ENCODE measurements at places on chromosomes 6 and 20.
A peak's percentile ranks its signal among the peaks of the same experiment; 100 is the strongest.

DNA sequence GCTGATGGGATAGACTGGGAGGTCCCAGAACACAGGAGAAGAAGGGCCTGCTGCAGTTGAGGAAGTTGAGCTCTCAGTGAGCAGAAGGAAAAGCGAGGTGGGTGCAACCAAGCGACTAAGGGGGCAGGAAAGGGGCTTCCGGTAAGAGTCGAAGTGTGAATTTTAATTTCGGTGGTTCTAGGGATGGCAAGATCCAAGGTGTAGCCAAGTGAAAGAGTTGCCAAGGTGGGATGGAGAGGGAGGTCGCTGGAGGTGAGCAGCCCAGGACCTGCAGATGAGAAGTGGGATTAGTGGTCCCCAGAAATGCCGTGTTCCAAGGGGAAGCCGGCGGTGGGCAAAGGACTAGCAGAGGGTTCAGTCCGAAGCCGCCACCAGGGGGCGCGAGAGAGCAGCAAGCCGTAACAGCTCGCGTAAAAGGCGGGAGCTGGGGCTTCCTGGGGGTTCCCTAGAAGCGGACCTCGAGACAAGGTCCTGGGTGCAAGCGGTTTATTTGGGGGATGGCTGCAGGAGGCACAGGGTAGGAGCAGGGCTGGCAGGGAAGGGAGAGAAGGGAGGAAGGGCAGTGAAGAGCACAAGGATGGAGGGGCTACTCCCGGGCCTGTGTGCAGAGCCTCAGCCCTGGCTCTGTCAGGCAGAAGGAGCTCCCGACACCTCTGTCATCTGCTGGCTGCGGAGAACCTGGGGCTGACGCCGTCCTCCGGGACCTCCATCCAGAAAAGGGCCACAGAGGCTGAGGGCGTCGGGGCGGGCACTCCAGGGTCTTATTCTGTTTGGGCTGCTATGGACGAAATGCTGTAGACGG lies 103.6 kb downstream of the PAX1 start:
- peak; percentile 31 for DNase-seq

DNA sequence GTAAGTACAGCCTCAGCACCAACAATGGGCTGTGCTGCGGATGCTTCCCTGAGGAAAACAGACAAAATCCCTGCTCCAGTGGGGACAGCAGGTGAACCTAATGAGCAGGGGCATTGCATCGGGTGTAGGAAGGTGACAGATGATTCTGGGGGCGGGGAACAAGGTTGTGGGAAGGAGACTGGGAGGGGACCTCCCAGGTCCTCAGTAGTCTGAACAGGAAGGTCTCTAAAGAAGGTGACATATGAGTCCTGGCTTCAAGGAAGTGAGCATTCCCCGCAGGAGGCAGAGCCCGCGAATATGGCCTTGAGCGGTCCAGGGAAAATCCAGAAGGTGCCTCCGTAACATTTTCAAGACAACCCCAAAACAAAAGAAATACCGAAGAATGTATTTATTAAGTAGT lies 19.4 kb downstream of the ULBP1 start:
- no peak for DNase-seq

DNA sequence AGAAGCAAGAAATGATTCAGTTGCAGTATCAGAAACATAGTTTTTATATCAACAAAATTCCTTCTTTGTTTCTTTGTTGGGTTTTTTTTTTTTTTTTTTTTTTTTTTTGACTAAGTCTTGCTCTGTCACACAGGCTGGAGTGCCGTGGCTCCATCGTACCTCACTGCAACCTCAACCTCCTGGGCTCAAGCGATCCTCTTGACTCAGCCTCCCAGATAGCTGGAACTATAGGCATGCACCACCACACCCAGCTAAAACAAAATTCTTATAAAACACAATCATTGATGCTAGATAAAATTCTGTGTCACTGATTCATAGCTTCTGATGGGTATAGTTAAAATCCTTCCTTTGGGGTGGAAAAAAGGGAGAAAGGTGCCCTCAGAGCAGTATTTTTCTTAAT lies 110.3 kb upstream of the TNFAIP3 start:
- DNase-seq, result no peak

- DNase-seq, result no peak
These were observed 45.9 kb downstream of the PLAGL1 start for GRCh38 chr6:143961886-143962878.

DNA sequence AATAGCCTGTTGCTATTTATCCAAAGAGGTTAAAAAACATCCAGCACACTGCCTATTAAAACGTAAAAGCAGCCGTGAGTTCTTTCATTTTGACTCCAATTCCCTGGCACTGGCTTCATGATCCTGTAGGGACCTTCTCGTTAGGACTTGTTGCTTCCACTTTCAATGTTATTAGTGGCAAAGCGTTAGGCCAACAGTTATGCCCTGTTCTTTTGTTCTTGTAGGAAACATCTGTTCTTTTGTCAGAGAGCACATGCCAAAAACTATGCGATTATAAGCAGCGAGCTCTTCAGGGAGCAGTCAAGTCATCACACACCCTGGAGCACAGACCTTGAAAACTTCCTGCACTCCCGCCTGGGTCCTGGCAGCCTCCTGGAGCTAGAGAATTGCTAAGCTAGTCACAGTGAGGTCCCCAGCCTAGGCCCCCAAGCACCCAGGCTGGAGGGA lies 609.5 kb upstream of the ARID1B start:
- no peak for DNase-seq

- no peak for DNase-seq
These were observed 231.0 kb upstream of the PRND start for GRCh38 chr20:4490606-4491280.

DNA sequence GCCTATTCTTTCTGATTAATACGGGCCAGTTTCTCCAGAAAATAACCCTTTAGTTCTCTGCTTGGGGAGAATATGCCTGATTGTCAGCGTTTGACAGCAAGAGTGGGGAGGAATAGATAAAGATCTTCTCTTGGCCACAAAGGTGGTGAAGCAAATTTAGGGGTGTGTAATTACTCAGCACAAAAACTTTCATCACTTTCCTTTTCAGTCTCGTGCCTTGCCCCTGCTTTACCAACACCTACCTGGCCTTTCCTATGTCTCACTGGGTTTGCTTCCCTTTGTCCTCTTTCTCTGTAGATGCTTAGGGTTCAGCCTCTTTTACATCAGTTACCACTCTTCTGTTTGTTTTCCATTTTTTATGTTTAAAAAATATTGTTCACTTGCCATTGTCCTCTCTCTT lies 99.2 kb downstream of the MCHR2 start:
- DNase-seq, result no peak

- DNase-seq, result no peak
These were observed 8.0 kb downstream of the FOXC1 start for GRCh38 chr6:1617466-1618310.

GRCh38 chr6:15879371-15880261 lies 216.8 kb upstream of the DTNBP1 start:
- DNase-seq, result peak; percentile 70

GRCh38 chr20:62289898-62290297 lies 12.9 kb upstream of the ADRM1 start:
- no peak for DNase-seq

- no peak for DNase-seq
These were observed 886 bp downstream of the SDCBP2 start for GRCh38 chr20:1327827-1328679.
